ENCODE measurements at places on chromosomes 13 and 19.

DNA sequence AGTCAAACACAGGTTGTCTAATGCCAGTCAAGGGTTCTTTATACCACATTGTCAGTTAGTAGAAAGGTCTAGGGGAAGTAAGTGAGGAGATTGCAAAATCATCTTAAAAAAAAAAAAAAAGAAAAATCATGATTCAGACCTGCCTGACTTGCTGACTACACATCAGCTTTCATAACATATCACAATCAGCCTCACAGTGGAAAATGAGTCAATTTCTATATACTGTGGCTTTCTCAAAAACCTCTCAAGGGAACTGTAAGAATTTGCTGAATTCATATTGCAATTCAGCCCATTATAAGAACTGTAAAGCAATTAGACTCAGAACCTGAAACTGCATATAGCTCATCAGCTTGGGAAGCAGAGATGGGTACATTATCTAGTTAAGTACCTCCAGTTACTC is 75.3 kb upstream of the GPC6 start:
- DNase-seq: no peak

GRCh38 chr19:13840305-13841085 is 36.4 kb upstream of the NANOS3 start:
- peak; percentile 79 for DNase-seq

DNA sequence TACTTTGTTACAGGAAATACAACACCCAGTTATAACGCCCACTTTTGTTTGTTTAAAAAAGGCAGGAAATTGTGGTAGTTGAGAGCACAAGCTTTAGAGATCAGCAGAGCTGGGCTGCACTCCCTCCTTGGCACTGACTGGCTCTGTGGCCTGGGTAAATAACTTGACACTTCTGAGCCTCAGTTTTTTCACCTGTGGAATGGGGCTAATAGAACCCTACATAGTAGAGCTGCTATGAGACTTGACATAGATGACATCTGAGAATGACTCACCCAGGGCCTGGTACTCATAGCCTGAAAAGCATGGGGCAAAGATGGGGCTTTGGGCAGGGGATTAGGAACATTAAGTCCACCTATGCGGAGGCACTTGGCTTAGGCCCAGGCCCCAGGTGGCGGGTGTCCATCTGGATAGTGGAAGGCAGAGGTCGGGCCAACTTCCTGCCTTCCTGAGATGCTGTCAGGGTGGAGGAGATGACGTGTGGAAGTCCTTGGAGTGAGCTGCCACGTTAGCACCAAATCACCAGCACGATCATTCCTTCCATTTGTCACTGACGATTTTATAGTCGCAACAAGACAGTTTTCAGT is 159.1 kb downstream of the KATNAL1 start:
- peak; percentile 58 for DNase-seq

DNA sequence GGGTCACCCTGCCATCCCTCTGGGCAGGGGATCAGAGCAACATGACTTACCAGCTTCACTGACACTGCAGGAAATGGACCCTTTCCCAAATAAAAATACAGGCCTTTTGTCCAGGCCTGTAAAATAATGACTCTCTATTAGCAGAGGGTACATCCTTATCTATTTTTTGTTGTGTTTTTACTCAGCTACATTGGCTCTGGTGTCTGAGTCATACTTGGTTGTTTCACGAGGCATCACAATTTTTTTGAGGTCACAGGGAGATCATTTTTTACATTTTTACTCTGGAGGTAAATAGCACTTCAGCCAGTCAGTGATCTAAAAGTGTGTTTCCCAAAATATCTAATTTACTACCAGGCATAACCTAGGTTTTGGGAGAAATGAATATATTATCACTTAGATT is 6.9 kb upstream of the HTR2A start:
- DNase-seq: no peak

GRCh38 chr19:39316627-39317321 is 3.9 kb downstream of the LRFN1 start:
- DNase-seq: no peak

DNA sequence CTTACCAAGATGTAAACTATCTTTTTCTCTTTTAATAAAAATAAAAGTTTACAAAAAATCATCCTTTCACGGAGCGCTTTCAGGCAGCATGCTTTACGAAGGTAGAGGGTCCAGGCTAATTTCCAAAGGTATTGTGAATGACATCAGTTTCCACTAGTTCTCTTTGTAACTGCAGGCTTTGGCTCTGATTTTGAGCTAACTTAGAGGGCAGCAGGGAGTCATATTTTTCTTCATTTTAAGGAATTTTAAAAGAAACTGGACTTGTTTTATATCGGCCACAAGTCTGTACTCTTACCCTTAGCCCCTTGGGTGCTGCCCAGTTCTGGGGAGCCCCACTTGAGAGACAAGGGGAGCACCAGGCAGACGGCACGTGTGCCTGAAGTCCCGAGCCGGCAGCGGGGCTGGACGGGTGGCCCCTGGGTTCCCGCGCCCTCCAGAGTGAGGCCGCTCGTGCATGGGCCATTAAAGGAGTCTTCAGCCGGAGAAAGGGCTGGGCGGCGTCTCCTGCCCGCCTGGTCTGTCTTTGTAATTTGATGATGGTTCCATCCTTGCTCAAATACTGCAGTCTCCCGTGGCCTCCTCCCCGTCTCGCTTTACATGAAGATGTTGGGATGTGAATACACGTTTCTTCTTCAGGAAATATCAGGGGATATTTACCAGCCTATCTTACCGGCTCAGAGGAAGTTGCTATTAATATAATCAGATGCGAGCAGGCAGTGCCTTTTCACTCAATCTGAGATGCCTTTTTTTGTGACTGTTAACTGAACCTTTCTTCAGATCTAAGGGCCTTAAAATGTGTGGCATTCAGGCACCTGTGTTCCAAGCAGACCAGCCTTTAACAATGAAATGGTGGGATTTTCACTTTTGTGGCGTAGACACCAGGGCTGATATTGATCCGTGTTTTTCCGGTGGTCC is 67.4 kb downstream of the GGACT start:
- no peak for DNase-seq
